Mononuclear cell (primary cell): ENCODE measurements at places on chromosomes 1 and 21. TPM values are rescaled to one million over a fixed set of nuclear protein-coding genes. Genes with fewer than 3 reads are reported as not detected.

Gene TNFAIP8L2
- 4.6 TPM for total RNA-seq

Gene DHX9
- 377 TPM for total RNA-seq

Gene GPR153
- 0.84 TPM for total RNA-seq

Gene SAMD11
- not detected for total RNA-seq

Gene FNDC10
- 1.2 TPM for total RNA-seq

Gene FNDC5
- total RNA-seq: 0.10 TPM
